Activated naive CD8-positive, alpha-beta T cell treated with anti-CD3 and anti-CD28 coated beads for 36 hours (primary cell): ENCODE measurements at places on chromosomes 5 and 9.
A peak's percentile ranks its signal among the peaks of the same experiment; 100 is the strongest.

GRCh38 chr5:160616712-160617497 is 195.2 kb downstream of the PTTG1 start:
- DNase-seq: no peak

GRCh38 chr5:173743641-173744343 is 127.3 kb upstream of the BOD1 start:
- DNase-seq: no peak

- no peak for DNase-seq
These were observed 39.5 kb downstream of the CD180 start for GRCh38 chr5:67156976-67157583.

DNA sequence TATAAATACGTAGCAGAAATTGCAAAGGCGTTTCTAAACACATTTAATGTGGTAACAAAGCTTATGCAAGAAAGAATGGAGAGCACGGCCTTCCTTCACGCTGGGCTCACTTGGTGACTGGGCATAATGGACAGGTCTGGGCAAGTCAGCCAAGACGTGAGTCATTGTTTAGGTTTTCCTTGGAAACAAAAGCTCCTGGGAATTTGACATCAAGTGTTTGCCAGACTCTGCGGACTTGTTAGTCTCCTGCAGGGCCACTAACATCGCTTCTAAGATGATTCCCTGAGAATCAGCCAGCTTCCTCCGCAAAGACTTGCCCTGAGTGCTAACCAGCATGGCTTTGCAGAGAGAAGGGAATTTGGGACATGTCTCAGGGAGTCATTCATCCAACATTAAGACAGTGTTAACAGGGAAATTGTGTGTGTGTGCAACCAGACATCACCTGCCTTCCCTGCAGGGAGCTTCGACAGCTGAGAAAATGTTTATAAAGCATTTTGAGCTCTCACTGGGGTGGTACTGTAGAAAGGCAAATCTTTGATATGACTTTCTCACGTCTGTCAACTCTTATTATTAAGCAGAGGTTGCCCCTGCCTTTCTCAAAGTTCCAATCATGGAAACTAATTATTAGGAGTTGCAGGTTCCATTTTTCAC is 182.5 kb downstream of the NTRK2 start:
- no peak for DNase-seq

DNA sequence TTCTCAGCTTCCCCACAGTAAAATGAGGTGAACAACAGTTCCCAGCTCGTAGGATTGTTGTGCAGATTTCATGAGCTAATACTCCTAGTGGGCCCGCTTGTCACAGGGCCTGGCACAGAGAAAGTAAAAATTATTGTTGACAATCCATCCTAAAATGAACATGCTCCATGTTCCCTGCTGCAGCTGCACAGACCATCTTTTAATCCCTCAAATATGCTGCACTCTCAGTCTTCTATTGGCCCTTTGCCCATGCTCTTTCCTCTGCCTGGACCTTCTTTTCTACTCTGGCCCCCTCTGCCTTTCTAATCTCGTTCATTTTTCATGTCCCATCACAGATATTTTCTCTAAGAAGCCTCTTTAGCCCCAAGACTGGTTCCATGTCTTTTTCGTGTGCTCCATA is 117.7 kb upstream of the NR3C1 start:
- DNase-seq: no peak

GRCh38 chr5:41532485-41532884 is 22.1 kb upstream of the PLCXD3 start:
- no peak for DNase-seq

- DNase-seq: no peak
These were observed 44.4 kb downstream of the MAP1B start for GRCh38 chr5:72151646-72152045.

- DNase-seq: no peak
These were observed 337.8 kb downstream of the GADD45G start for GRCh38 chr9:89942643-89943042.

- no peak for DNase-seq
These were observed 25.9 kb upstream of the GNPDA1 start for GRCh38 chr5:142038735-142039134.

DNA sequence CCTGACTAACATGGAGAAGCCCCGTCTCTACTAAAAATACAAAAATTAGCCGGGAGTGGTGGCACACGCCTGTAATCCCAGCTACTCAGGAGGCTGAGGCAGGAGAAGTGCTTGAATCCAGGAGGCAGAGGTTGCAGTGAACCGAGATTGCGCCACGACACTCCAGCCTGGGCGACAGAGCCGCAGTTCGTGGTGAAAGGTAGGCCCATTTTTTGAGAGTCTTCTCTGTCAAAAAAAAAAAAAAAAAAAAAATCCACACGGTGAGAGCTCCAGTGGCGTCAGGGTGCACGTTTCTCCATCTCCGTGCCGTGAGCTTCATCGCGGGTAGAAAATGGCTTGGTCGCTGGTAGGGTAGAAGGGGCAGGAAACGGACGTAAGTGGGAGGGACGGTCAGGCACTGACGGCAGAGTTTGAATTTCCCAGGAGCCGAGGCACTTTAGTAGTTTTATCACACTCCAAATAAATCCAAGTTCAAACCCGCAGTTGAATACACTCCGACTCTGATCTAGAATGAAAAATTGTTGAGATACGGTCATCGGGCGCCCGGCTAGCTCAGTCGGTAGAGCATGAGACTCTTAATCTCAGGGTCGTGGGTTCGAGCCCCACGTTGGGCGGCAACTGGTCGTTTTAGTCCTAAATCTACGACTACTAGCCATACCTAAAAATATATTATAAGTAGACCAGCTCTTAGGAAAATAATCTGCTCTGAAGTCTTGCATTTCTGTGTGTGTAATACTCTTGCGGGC is 2.4 kb upstream of the TRIM7 start:
- DNase-seq: peak; percentile 83

- DNase-seq: no peak
These were observed 96.7 kb upstream of the CHD1 start for GRCh38 chr5:99025298-99026045.

- no peak for DNase-seq
These were observed 89.0 kb downstream of the NLN start for GRCh38 chr5:65811004-65811403.

DNA sequence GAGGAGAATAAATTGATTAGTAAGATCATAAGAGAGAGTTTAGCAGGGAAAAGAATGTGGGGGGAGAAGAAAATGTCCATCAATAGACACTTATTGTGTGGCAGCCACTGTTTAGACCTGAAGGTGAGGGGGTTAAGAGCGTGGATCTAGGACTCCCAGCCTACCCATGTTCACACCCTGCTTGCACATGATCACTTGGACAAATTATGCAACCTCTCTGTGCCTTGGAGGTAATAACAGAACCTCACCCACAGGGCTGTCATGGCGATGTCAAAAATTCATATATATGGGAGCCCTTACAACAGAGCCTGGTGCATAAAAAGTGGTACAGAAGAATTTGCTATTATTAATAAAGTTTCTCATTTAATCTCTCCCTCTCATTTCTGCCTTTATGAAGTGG is 86.0 kb upstream of the EQTN start:
- DNase-seq: no peak

GRCh38 chr5:77748160-77748559 is 28.0 kb downstream of the TBCA start:
- no peak for DNase-seq

DNA sequence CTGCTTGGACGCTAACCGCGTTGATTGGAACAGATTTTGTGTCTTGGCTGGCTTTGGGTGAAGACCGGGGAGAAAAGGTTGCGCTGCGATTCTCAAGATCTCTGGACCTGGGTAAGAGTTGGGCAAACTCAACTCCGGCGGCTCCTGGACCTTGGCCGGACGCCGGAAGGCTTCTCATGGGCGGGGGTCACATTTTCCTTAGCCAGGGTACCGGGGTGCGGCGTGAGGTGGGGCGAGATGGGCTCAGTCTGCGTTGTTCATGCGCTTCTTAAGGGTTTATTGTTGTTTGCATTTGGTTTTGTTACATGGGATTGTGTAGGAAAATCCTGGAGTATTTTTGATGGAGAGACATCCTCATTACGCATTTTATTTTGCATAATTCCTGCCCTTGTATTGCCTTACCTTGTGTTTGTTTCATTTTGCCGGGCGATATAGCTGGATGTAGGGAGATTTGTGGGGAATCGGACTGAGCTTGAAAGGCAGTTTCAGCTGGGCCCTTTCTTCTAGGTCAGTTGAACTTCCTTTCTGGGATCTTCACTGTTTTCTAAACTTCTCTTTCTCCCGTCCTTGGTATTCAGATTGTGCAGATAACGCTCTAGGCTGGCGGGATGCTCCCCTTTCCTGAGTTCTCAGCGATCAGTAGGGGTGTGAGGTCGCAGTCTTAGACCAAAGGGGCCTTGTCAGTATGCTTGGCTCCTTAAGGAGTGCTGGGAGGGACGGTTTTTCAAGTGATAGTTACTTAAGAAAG is 524 bp downstream of the MEGF10 start:
- no peak for DNase-seq

- no peak for DNase-seq
These were observed 479.5 kb upstream of the TNC start for GRCh38 chr9:115597330-115597895.

GRCh38 chr5:57221049-57221568 is 47.2 kb downstream of the GPBP1 start:
- no peak for DNase-seq
